ENCODE measurements at places on chromosomes 7 and 10.
A peak's percentile ranks its signal among the peaks of the same experiment; 100 is the strongest.

- no peak for DNase-seq
Observed at GRCh38 chr10:71607082-71607443, 112.5 kb downstream of the C10orf105 start.

DNA sequence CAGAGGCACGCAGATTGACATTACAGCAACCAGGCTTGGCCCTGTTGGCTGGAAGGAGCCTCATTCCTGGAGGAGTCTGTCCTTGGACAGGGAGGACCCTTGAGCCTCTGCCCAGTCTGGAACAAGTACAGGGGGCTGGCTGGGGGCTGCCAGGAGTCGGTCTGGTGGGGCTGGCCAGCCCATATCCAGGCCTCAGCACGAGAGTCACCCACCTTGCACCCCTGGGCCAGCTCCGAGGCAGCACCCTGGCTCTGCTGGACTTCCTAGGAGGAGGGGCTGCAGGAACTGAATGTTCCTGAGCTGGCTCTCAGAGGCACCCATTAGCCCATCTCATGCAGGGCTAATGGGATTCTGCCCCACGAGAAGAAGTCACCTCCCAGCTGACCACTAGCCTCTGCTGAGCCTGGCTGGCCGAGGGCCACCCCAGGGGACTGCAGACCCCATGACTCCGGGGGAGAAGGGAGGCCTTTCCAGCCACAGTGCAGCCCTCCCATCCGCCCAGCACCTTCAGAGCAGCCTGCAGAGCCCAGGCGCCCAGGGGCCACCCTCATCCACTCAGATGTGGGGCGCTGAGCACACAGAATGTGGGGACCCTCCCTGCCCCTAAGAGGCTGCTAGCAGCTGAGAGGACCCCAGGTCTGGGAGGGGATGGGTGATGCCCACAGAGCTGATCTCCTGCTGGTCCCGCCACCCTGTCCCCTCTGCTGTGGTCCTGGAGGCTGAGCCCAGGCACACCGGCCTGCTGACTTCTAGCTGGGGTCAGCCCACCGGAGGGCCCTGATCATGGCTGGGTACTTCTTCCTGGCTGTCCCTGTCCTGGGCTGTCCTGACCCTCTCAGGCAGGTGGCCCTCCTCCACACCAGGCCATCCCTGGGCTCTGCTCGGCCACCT lies 14.8 kb upstream of the INPP5A start:
- no peak for DNase-seq

GRCh38 chr10:31374146-31374696 lies 55.2 kb downstream of the ZEB1 start:
- DNase-seq = no peak

- no peak for DNase-seq
Observed at GRCh38 chr7:20561908-20562307, 53.6 kb upstream of the ABCB5 start.

DNA sequence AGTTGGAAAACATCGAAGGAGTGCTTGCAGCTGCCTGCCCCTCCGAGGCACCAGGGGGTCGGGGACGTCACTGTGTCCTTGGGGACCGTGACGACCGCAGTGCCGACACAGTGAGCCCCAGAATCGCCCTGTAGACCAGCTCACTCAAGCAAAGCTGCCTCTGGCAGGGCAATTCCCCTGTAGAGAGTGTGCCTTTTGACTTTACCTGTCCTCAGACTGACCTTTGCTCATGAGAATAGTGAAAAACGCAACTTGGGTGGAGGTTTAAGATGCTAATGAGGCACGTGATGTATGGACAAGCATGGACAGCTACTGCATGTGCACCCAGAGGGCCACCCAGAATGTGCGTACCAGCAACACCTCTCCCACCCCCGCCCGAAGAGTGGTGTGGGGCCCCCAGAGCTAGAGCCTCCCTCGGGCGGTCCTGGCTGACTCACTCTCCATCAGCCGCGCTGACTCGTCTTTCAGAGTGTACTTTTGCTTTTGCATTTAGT lies 271.9 kb downstream of the ADARB2 start:
- no peak for DNase-seq

DNA sequence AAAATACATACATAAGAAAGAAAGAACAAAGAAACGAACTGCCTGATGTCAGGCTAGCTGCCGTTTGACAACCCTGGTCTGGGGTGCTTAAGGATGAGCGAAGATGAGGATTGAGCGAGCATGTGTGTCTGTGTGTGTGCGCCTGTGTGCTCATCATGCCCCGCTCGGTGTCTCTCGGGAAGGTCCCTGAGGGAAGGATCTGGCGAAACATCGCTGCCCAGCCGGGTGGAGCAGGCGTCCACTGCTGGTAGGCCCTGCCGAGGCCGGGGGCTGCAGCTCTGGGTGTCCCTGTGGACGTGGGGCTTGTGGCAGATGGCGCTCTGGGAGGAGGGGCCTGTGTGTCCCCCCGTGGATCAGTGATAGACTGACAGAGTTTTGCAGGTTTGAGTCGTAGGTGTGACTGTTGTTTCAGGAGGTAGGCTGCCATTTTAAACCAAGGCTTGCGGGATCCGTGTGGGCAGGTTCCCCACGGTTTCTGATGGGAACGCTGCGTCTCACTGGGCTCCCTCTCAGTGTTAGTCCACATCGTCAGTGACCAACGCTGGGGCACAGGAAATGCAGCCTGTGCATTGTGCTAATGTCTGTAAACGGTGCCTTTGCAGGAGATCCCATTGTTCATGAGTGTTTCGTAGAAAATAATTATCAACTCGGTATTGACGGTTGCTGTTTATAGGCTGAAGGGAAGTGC lies 5.9 kb upstream of the SUN1 start:
- DNase-seq = no peak

DNA sequence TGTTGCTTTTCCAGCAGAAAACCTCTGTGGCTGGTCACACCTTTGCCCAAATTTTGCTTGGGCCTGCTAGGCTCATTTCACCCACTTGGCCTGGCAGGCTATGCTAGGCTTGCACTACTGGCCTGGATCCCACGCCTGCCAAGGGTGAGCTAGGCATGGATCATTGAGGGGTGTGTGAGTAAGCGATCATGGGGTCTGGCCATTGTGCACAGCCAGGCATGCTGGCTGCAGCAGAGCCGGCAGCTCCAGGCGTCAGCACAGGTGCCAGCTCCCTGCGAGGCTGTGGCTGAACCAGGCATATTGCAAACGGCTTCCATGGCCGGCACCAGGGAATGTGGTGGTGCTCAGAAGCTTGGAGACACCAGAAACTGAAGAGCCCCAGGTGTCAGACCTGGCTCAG lies 19.2 kb downstream of the CFAP70 start:
- DNase-seq = no peak

DNA sequence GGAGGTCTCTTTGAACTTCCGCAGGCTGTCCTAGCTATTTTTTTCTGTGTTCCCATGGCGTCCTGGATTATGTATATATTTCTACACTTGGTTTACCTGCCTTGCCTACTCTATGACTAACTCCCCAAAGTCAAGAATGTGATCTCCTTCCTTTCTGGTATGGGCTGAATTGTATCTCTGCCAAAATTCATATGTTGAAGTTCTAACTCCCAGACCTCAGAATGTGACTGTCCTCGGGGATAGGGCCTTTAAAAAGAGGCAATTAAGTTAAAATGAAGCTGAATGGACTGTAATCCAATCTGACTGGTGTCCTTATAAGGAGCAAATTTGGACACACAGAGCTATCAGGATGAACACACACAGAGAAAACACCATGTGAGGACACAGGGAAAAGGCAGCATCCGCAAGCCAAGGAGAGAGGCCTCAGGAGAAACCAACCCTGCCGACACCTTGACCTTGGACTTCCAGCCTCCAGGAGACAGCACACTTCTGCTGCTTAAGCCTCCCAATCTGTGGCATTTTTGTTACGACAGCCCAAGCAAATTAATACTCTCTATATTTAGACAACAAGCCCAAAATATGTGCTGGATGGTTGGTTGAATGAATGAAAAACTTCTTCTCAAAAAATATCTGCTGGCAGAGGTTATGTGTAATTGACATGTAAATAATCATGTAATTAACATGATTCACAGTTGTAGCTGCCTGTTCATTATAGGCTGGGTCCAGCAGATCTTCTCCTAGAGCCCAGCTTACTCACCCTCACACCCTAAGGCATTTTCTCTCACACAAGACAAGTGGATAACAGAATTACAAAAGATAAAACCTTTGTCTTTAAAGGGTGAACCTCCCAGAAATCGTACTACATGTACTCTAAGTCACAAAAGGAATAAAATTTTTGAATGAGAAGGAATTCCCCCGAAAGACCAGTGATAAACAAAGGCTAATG lies 123.7 kb downstream of the CUBN start:
- DNase-seq = no peak

- no peak for DNase-seq
Observed at GRCh38 chr10:126969310-126969709, 64.1 kb downstream of the DOCK1 start.

GRCh38 chr7:26593896-26594295 lies 270.5 kb downstream of the SKAP2 start:
- no peak for DNase-seq

DNA sequence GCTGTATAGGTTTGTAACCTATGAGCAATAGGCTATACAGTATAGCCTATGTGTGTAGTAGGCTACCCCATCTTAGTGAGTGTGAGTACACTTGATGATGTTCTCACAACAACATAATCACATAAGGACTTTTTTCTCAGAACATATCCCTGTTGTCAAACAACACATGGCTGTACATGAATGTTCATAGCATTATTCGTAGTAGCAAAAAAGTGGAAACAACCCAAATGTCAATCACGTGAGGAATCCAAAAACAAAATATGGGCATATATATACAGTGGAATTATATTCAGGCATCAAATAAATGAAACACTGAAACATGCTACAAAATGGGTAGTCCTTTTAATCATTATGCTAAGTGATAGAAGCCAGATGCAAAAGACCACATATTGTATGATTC lies 31.1 kb downstream of the CCDC172 start:
- no peak for DNase-seq

DNA sequence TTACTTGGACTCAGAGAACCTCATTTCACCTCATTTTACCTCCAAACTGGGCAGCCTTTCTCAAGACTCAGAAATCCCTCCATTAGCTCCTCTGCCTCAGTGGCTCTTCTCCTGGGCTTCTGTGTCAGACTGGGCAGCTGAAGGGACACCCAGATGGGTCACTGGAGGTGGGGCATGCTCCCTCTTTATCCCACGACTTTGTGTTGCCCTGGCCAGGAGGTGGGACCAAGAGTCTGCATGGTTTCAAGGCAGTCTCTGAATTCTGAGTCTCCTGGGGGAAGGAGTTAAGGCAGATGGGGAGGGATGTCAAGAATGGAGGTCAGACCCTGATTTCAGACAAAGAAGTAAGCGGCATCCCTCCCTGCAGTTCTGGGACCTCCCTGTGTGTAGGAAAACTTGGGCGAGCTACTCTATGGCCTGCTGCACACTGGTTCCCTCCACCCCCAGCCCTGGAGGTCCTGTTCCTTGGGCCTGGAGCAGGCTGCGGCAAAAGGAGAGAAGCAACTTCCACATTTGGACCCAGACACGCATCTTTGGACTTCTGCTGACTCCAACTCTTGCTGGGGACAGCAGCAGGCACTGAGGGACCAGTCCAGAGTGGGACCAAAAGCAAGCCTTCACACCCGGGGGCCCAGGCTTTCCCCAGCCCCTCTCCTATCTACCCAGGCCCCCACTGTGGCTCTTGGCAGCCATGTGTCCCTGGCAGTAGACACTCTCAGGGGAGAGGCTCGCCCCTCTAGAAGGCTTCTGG lies 10.8 kb downstream of the POLL start:
- no peak for DNase-seq

DNA sequence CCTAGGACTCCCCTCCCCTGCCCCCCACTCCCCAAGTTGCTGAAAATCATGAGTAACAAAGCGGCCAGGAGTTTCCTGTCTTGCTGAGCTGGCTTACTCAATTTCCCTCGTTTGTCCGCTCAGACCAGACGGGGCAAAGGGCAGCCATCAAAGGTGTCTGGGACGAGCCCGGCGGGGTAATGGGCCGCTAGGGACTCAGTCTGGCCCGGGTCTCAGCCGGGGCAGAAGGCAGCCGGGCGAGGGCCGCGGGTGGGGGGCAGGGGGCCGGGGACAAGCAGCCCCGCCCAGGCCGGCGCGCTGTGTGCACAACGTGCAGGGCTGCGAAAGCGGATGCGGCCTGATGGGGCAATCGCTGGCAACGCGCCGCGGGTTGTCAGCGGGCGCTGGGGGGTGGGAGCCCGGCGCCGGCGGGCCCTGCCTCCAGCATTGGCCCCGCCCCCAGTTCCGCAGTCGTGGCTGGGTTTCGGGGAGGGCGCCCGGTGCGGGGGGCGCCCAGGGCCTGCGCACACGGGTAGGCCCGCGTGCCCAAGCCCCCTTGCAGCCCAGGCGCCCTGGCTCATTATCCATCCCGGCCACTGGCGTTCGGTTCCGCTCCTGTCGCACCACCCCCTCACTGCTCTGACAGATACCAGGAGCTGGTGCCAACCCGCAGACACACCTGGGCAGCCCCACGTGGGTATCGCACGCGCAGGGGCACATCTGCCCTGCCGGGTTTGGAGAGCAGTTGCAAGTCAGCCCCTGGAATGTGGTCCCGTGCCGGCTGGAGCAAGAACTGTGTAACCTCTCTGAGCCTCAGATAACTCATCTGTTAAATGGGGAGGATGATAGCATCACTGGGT lies 35.1 kb downstream of the DNAJB12 start:
- DNase-seq = peak; percentile 92

DNA sequence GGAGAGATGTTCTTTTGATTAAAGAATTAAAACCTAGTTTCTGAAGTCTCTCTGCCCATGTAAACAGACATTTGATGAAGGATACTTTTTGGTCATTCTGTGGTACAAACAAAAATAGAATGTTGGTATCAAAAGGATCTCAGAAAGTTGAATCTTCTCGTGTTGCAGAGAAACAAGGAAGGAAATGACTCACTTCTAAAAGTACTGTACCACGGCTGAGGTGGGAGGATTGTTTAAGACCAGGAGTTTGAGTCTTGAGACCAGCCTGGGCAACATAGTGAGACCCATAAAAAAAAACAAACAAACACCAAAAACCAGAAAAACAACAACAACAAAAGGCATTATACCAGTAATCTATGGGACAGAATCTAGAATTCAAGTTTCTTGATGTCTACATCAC lies 69.7 kb downstream of the PRSS58 start:
- no peak for DNase-seq

GRCh38 chr7:71145906-71146901 lies 14.3 kb downstream of the GALNT17 start:
- no peak for DNase-seq

- no peak for DNase-seq
Observed at GRCh38 chr10:48556713-48557112, 48.2 kb downstream of the ARHGAP22 start.

GRCh38 chr7:985915-986741 lies 3.1 kb downstream of the CYP2W1 start:
- no peak for DNase-seq

DNA sequence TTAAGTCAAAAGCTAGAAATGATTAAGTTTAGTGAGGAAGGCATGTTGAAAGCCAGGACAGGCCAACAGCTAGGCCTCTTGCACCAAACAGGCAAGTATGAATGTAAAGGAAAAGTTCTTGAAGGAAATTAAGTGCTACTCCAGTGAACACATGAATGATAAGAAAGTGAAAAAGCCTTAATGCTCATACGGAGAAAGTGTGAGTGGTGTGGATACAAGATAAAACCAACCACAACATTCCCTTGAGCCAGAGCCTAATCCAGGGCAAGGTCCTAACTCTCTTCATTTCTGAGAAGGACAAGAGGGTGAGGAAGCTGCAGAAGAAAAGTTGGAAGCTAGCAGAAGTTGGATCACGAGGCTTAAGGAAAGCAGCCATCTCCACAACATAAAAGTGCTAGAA lies 53.0 kb downstream of the DNAJC1 start:
- DNase-seq = no peak

Measured in CD4-positive, alpha-beta T cell (primary cell).